SK-N-SH treated with all-trans-retinoic acid at 6 μM for 48 hours (cell line): ENCODE measurements at places on chromosomes 5 and 9.
A peak's percentile ranks its signal among the peaks of the same experiment; 100 is the strongest.

GRCh38 chr5:136073714-136074529, 45.1 kb downstream of the TGFBI start:
- ATAC-seq, result peak; percentile 0; the same call in 2 of the 3 replicates

- peak; percentile 98 for ATAC-seq
Measured at GRCh38 chr5:172816925-172817562, 17.0 kb upstream of the ERGIC1 start.

DNA sequence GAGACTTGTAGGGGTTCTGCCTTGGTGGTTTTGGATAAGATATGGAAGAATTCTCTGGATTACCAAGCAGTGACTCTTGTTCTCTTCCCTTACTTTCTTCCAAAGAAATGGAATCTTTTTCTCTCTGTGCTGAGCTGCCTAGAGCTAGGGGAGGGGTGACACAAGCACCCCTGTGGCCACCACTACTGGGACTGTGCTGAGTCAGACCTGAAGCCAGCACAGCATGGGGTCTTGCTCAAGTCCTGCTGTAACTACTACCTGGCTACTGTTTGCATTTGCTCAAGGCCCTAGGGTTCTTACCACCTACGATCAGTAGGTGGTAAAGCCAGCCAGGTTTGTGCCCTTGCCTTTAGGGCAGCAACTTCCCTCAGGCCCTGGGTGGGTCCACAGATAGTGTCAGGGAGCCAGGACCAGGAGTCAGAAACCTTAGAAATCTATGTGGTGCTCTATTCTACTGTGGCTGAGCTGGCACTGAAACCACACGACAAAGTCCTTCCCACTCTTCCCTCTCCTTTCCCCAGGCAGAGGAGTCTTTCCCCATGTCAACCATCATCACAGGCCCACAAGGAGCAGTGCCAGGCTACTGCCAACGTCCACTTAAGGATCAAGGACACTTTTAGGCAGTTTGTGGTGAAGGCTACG, 53.8 kb downstream of the SREK1 start:
- no peak for ATAC-seq

DNA sequence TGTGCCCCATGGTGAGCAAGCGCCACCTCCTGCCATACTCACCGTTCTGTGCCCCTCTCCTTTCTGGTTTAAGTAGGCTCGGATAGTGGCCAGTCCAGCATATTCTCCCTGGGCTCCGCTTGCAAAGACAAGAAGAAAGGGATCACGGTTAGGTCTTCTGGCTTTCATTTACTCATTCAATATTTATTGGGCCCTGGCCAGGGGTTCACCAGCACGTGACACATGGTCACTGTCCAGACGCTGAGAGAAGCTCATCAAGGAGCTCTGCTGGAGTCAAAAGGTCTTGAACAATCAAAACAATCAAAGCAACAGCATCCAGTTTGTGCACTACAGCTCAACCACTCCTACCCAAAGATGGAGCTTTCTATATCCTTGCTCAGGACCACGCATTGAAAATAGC, 80.2 kb downstream of the GLDC start:
- no peak for ATAC-seq

GRCh38 chr5:142215915-142216681, 107.5 kb downstream of the NDFIP1 start:
- ATAC-seq, result peak; percentile 96

DNA sequence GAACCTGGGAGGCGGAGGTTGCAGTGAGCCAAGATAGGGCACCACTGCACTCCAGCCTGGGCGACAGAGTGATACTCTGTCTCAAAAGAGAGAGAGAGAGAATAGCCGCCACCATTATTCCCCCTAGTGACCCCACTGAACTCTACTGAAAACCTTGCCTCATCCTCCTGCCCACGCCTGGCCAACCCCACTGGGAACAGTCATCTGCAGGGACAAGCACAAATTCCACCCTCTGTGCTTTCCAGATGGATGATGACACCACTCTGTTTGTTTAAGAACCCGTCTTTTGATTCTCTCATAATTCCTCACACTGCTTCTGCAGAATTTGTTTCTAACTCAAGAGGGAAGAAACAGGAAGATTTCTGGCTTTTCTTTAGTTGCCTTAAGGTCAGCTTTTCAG, 12.2 kb downstream of the BHMT2 start:
- ATAC-seq, result no peak

GRCh38 chr5:122611406-122611805, 163.5 kb upstream of the SNX2 start:
- ATAC-seq, result no peak

DNA sequence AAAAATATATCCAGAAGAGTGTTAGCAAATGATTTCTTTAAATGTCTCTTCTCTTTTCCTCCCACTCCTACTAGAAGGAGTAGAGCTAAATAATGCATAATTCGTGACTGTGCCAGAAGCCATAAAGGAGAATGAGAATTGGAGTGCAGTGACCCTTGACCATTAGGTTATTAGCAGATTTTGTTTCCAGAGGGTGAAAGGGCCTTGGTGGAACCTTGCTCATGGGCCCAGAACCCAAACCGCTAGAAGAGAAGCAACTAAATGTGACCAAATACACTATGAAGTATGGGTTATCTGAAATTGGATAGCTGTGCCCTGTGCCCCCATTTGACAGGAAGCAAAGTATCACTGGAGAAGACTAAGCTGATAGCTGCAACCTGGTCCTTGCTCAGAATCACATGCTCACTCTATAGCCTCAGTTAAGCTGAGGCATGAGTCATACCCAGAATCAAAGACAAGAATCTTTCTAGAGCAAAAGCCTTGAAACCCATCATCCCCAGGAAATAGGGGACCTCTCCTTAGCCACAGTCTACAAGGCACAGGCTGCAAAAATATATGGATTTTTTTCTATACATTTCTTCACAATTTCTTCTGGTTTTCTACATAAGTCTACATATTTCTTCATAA, 36.3 kb downstream of the CAPSL start:
- ATAC-seq, result no peak

DNA sequence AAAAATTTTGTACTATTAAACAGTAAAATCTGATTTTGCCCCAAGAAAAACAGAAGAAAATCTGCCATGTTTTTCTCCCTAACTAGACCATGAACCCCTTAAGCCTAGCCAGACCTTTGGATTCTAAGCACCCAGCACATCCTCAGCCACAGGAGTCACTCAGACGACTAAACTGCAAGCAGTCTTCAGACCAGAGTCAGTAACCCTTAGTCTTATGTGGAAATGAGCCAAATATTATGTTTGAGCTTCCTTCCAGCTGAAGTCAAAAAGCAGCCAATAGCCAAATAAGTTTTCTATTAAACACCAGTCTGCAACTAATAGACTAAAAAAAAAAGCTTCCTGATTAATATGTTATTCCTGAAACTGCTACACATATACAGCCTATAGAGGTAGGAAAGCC, 47.4 kb downstream of the GOLPH3 start:
- ATAC-seq, result no peak

DNA sequence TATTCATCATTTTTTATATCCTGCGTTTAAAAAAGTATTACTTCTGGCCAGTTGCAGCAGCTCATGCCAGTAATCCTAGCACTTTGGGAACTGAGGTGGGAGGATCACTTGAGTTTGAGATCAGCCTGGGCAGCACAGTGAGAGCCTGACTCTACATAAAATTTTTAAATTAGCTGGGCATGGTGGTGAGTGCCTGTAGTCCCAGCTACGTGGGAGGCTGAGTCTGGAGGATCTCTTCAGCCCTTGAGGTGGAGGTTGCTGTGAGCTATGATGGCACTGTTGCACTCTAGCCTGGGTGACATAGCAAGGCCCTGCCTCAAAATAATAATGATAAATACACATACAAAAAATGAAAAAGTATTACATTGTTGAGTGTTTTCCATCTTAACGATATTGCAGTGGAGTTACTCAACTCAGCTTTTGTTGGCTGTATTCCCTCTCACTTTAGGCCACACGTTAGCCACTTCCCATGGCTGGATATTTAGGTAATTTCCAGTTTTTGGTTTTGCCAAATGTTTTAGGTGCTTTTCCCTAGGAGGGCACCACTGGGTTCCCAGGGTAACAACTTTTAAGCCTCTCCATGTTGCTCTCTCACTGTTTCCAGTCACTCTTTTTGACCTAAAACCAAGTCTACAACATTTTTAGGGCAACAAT, 20.6 kb downstream of the SHB start:
- peak; percentile 7; the same call in 1 of the 3 replicates for ATAC-seq

- ATAC-seq, result peak; percentile 73; the same call in 2 of the 3 replicates
Measured at GRCh38 chr5:18305288-18305924, 671.1 kb downstream of the TAF11L14 start.

GRCh38 chr5:82295959-82296531, 17.9 kb upstream of the RPS23 start:
- no peak for ATAC-seq

DNA sequence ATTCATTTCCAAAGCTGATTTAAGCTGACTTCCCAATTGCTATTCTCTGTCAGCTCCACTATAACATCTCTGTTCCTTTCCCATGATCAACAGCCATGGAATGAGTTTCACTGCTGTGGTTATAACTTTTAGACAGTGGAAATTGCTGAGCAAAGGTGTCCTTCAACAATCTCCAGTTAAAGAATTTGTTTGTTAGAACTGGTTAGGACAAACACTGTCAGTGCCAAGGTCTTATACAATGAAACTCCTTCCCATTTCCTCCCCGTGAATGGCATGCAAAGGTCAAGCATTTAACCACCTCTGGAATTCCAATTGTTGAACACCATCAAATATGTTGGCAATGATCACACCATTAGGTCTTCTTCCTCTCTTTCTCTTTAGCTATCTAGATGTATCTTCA, 45.7 kb upstream of the GHR start:
- ATAC-seq, result no peak

DNA sequence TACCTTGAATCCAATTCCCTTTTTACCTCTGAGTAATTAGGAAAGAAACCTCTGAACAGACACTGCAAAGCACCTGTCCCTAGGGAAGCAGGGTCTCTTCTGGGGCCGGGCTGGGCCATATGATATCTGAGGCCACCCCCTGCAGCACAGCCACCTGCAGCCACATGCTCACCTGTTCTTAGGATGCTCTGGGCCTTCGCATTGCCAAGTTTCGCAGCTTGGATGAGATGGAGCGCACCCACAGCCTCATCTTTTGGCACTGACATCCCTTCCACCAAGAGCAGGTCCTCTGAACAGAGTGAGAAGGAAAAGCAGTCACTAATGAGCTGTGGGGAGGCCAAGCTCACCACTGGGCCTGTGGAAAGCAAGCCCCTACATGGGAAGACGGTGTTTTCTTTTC, 27.3 kb downstream of the CLTA start:
- no peak for ATAC-seq

DNA sequence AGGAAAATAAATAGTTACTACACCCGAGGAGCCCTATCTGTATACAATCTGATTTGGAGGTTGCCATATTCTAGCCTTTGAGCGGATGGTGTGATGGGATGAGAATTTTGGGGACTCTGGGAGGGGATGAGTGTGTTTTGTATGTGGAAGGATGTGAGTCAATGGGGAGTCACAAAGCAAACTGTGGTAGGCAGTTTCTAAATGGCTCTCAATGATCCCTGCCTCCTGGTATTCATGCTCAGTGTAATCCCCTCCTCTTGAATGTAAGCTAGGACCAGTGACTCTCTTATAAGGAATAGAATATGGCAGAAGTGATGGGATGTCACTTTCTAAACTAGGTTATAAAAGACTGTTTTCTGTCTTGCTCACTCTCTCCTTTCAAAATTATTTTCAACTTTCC, 205.7 kb upstream of the RIOK2 start:
- no peak for ATAC-seq

GRCh38 chr5:179699616-179700237, 960 bp downstream of the CANX start:
- ATAC-seq, result no peak

DNA sequence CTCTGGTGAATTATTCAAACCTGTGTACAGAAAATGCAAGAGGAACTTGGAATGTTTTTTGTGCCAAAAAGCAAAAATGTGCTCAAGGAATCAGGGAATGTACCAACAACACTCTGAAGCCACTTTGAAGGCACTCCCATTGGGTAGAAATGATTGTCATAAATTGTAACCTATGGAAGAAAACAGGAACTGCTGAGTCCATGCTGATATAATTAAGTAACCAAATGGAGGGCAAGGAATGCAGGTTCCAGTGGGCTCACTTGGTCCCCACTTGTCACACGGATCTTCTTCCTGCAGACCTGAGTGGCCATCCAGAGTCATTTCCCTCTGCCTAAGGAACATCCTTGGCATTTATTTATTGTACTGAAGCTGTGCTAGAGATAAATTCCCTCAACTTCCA, 2.9 kb upstream of the LCN6 start:
- ATAC-seq, result no peak

DNA sequence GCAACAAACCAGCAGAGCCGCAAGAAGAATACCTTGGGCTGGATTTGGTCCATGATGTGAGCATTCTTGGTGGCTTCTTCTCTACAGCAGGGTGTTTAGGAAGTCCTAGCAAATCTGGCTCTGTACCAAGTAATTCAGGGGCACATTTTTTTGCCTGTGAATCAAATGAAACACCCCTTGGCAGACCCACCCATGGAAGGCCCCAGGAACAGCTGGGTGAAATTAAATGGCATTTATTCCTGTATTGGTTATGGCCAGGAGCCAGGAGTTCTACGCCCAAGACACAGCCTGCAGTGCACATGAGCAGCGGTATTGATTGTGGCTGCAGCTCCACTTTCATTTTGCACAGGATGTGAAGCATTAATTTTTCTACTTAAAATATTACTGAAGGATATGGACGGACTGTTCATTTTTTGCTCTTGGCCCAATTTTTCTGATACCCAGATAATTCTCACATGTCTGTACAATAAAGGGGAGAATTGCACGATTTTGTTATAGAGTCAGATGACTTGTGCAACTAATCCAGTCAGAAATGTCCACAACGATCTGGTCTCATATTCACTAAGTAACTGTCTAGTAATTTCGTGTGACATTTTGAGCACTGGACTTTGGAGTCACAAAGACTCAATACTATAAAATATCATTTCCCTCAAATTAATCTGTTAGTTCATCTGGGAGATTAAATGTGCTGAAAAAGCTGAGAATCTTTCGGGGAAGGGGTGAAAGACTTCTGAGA, 120.7 kb upstream of the APC start:
- no peak for ATAC-seq

DNA sequence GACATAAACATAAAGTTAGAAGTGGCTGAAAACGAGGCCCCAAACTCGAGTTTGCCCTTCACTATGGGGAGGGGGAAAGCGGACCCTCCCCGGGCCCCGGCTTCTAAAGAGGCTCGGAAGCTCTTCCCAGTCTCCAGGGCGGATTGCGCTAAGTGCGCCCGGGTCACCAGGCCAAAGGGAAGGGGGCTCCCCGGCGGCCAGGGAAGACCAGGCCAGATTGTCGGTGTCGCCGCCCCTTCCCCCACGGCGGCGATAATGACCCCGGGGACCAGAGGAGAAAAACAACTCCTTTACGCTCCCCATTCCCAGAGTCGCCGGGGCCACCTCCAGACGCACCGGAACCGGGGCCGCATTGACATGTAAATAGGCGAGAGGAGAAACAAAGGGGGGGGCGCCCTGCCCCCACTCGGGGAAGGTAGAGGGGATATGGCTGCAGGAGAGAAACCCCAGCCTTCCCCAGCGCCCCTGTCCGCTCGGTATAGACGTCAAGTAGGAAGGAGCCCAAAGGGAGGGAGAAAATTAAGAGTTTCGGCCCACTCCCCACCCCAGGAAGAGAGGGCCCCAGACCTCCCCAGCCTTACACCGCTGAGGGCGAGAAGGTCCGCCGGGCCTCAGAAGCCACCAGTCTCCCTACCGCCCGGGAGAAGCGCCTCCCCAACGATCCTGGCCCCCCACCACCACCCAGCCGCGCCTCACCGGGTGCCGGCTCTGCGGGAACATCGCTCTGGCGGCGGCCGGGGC, 1.7 kb downstream of the TLE1 start:
- ATAC-seq, result peak; percentile 2
